AG09319 (cell line): ENCODE measurements at places on chromosomes 4 and X.

DNA sequence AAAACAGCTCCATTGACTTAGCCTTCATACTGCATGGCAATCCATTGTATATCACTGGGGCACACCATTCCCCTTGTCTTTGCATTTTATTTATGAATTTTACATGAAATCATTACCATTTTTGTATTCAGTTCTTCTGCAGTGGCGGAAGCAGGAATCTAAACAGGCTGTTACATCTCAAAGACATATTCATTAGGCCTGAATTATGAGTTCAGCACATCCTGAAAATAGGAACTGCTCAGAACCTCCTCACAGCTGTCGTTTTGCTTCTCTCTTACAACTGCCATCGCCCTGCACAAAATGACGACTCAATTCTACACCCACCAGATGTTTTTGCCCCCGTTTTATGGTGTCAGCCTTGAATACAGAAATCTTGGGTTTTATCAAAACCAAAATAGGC lies 474.4 kb upstream of the MAGEB18 start:
- DNase-seq: no peak

DNA sequence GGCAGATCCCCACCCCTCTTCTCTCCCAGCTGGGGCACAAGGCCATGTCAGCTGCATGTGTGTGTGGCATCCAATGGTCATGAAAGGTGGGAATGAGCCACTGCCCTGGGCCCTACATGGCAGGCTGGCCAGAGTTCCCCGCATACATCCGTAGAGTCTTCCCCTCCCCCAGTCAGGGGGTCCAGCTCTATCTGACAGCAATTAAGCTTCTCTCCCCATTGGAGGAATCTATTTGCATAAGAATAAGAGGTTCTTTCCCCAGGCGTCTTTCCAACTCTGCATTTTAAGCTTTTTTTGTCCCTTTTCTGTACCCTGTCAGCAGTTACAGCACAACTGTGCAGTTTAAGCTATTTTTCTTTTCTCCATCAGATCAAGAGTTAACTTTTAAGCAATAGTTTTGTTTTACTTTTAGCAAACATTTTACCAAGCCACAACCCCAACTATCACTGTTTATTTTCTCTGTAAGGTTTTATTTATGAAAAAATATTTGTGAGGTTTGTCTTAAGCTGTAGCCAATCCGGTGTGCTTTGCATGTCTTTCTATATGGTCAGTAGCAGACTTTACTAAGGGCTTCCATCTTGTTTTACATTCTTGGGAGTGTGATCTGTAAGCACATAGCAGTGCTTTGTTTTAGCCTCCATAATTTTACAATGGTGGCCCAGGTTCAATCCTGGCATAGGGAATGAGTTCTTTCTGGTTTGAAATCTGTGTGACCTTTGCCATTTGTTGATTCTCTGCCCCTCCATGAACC lies 28.7 kb downstream of the NLRP2B start:
- DNase-seq: no peak

DNA sequence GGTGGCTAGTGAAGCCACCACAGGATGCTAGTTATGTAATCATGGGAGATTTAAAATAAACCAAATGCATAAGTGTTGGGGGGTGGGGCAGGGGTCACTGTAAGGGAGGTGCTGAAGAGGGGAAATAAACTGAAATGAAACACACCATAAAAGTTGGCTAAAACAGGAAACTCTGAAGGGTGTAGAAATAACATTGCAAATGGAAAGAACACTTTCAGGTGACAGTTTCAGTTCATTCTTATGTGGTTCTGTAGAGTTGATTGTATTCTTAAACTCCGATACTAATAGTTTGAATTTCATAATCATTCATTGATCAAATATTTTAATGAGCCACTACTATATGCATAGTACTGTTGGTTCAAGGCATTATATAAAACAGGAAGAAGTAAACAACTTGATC lies 80.1 kb downstream of the HDAC8 start:
- no peak for DNase-seq

GRCh38 chr4:38818441-38818976 lies 13.9 kb upstream of the TLR1 start:
- no peak for DNase-seq

- DNase-seq: no peak
These were observed 85.2 kb downstream of the SLC16A2 start for GRCh38 chrX:74506317-74507115.

- DNase-seq: no peak
These were observed 130.4 kb downstream of the MSL3 start for GRCh38 chrX:11888421-11888820.

DNA sequence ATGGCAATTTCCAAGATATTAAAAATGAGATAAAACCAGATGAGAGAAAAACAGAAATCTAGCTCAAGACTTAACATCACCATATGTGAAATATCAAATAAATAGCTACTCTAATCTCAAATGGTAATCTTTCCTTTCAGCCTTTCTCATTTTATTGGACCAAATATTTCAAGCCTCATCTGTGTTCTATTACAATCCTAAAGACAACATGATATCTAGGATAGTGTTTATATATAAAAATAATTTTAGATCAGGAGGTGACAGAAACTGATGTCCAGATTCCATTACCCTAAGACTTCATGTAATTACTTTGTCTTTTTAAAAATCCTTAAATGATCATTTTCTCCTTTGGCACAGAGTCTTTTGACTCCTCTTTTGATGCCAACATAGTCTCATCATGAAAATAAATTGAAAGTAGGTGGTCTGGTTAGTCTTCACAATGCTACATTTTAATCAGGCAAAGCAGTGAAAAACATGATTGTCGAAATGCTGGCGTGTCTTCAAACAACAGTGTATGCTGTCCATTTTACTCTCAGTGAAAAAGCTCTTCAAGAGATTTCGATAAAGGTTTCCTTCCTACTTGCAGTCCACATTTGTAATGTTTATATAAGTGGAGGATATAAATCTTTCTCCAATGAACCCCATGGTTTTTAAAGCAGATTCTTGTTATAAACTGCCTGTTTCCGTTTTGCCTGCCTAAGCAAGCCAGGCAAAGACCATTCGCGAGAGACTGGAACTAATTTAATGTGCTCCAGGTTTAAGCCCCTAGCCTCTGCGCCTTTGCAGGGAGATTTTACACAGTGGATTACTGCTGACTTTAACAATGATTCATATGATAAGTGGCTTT lies 169.8 kb downstream of the SCFD2 start:
- DNase-seq: no peak
